ENCODE measurements at places on chromosomes 3 and 15.

DNA sequence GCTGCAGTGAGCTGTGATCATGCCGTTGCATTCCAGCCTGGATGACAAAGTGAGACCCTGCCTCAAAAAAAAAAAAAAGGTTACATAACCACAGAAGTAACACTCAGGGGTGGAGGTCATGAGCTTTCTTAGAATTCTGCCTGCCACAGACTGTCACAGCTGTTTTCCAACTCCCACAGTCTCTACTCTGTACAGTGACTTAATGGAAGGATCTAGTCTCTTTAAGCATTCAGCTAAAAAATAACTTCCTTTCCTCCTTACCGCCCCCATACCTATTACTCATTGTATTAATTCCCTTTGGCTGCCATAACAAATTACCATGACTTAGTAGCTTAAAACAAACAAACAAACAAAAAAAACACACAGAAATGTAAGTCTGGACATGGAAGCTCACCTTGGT, 99.6 kb upstream of the UBE2E1 start:
- no peak for DNase-seq

GRCh38 chr15:65189102-65189740, 4.1 kb upstream of the CLPX start:
- peak; percentile 62 for DNase-seq

DNA sequence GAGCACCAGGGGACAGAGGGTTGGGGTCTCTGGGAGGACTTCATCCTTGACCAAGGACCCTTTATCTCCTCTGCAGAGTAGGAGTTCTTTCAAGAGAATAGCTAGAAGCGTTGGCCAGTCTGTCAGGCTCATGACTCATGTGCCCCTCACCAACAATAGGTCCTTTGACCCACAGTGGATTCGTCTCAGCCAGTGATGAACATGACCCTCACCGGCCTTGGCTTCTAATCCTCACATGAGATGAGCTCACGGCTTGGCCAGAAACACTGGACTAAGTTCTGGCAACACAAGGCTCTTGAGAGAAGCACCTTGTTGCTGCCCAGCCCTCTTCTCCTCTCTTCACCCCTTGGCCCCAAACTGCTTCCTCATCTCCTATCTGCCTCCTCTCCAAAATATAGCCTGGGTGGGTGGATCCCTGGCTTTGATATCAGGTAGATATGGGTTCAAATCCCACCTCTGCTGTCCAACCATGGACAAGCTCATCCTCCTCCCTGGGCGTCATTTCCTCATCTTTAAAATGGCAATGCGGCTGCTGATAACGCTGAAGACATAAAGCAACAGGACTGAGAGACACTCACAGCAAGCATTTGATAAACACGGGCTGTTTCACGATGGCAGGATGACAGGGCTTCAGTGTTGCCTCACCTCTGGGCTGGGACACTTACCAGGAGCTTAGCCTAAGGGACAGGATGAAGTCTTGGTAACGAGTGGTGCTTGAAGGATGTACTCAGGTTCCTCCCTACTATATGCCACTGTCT, 446.7 kb upstream of the PROK2 start:
- no peak for DNase-seq

- DNase-seq: no peak
Observed at GRCh38 chr15:41948490-41948889, 23.9 kb downstream of the EHD4 start.

GRCh38 chr3:57910990-57911389, 97.2 kb upstream of the FLNB start:
- no peak for DNase-seq

- DNase-seq: no peak
Observed at GRCh38 chr3:63654931-63655330, 2.5 kb downstream of the SNTN start.

GRCh38 chr3:30643763-30644462, 37.5 kb downstream of the TGFBR2 start:
- no peak for DNase-seq

DNA sequence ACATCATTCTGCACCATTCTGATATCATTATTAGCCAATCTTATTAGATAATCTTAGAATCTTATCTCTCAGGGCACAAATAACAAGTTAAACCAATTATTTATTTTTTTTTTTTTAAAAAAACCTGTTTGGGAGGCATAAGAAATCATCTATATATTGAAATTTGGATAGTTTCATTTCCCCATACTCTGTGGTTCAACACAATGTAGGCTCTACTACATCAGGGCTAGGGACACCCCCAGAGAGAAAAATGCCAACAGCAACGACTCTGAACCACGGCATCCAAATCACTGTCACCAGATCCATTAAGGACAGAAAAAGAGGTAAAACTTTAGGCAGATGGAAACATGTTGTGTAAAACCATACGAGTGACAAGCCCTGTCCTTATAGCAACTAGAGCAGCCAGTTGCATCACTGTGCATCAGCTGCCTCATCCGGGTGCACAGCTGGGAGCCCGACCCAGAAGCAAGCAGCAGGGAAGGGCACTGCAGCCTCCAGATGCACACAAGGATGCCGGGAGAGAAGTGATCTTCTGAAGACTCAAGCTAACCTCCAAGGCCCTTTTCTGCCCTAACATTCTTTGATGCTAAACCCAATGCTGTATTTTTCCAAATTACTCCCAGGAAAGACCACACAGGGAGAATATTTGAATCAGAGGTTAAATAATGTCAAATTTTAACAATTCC, 381.1 kb downstream of the CTNNB1 start:
- no peak for DNase-seq

GRCh38 chr3:51500632-51501131, 867 bp upstream of the DCAF1 start:
- DNase-seq: peak; percentile 36
